Stimulated activated CD4-positive, alpha-beta T cell treated with anti-CD3 and anti-CD28 coated beads, Interleukin-15, amount 100 ng/mL, for 1 hour (primary cell): ENCODE measurements at places on chromosomes 2 and 18.

GRCh38 chr2:201931951-201932350 lies 101.7 kb upstream of the FZD7 start:
- no peak for DNase-seq

DNA sequence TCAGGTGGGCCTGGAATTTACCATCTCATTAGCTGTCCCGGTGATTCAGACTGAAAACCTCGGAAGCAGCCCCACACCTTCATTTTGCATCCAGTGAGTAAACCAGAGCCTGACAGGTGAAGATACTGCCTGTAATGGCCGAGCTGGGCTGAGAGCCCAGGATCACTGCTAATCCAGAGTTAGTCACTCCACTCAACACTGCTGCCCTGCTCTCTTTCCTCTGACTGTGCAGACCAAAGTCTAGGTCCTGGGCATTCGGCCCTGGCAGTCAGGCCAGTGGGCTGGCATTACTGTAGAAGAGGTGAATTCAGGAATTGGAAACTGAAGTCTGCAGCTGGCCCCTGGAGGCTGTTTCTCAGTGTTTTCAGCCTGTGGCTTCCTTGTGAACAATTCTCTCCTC lies 44.3 kb downstream of the TMEM17 start:
- no peak for DNase-seq

DNA sequence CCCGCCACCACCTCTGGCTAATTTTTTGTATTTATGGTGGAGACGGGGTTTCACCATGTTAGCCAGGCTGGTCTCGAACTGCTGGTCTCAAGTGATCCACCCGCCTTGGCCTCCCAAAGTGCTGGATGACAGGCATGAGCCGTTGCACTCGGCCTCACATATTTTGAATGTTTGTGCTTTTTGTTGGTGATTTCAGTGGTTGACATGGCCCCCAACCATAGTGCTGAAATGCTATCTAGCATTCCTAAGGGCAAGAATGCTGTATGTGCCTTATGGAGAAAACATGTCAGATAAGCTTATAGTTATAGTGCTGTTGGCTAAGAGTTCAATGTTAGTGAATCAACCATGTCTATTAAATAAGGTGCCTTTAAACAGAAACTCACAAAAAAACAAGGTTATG lies 8.9 kb downstream of the ZAP70 start:
- no peak for DNase-seq

DNA sequence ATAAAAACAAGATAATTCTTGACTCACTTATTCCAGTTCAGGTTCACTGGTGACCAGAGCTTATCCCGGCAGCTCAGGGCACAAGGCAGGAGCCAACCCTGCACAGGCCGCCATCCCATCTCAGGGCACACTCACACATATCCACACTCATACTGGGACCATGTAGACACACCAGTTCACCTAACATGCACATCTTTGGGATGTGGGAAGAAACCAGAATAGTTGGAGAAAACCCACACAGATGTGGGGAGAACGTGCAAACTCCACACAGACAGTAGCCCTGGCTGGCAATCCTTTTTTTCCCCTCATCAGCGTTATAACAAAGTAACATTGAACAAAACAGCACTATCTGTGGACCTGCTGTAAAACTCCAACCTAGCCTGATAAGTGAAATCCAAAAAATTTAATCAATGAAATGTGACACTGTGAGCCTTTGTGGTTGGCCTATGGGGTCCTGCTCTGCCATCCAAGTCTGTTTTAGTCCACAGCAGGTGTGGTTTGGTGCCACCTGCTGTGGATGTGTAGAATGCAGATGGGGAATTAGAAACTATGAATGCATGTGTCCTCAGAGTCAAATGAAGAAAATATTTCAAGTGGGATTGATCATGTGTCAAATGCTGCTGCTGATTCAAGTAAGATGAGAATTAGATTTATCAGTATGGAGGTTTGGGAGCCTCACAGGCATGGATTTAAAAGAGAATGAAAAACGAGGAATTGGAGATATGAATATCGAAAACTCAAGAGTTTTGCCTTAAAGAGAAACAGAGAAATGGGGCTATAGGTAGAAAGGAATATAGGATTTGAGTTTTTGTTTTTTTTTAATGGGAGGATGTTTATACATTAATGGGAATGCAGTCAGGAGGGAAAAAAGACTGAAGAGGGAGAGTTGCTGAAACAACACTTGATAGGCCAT lies 47.0 kb downstream of the UGP2 start:
- DNase-seq, result no peak
